ENCODE measurements at places on chromosomes 6 and 20. TPM values are rescaled to one million over a fixed set of nuclear protein-coding genes. Genes with fewer than 3 reads are reported as not detected.

DNA sequence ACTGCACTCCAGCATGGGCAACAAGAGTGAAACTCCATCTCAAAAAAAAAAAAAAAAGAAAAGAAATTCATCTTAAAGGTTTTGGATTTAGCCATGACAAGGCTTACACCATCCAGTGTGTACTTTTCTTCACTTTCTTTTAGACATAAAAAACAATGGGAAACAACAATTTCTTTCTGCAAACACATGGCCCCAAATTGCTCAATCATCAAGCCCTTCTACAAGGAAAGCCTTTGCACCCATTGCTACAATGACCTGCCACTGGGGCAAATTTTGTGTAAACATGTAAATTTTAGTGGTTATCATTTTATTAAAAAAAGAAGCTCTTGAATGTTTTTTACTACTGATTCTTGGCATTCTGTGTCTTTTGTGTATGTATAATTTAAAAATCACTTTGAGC is 131.8 kb upstream of the QKI start:
- H3K27ac ChIP-seq: no peak overlapping the region
- no peaks in the 10 kb centered on the region for H3K4me1 ChIP-seq
- no peaks in the 10 kb centered on the region for H3K27me3 ChIP-seq
- DNase-seq: no peak

DNA sequence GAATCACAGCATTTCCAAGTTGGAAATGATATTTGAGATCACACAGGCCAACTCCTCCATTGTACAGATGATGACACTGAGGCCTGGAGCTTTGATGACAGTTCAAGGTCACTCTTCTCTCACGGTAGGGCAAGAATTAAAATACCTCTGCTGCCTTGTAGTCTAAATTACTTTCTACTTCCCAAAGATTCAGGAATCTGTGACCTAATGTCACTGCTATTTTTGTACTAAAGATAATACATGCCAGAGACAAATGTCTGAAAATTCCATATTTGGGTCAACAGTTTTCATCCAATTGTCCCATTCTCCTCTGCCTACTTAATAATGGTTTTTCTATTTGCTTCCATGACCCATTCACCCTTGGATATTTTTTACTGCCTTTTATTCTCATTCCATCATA is 160.0 kb downstream of the SOD2 start:
- no peaks in the 10 kb centered on the region for H3K4me1 ChIP-seq
- H3K27me3 ChIP-seq: peaks cover 3% of the 10 kb centered on the region
- no peaks in the 10 kb centered on the region for H3K36me3 ChIP-seq

- no peaks in the 10 kb centered on the region for H3K36me3 ChIP-seq
- H3K27ac ChIP-seq: no peak overlapping the region
- peak; percentile 25 for DNase-seq
Measured at GRCh38 chr6:36827261-36828079, 11.8 kb downstream of the CPNE5 start.

TSPO2 gene
- polyA plus RNA-seq: not detected

DNA sequence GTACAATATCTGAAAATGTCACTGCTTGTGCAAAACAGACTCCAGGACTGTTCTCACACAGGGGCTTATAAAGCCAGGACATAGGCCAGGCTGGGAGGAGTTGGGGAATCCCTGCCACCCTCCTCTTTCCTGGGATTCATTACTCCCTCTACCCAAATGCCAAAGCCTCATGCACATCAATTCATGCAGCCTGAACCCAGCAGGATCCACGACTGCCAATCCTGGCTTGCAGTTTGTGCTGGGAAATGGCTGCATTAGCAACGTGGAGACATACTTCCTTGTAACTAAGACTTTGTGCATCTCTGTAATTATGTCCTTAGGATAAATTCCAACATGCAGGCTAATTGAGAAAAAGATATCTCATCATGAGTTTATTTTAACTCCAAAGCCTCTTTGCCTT is 143.8 kb downstream of the SYCP2 start:
- H3K4me3 ChIP-seq: no peak overlapping the region
- DNase-seq: no peak
- peaks cover 3% of the 10 kb centered on the region for H3K27me3 ChIP-seq
- no peaks in the 10 kb centered on the region for H3K4me1 ChIP-seq
- no peak overlapping the region for H3K27ac ChIP-seq

DNA sequence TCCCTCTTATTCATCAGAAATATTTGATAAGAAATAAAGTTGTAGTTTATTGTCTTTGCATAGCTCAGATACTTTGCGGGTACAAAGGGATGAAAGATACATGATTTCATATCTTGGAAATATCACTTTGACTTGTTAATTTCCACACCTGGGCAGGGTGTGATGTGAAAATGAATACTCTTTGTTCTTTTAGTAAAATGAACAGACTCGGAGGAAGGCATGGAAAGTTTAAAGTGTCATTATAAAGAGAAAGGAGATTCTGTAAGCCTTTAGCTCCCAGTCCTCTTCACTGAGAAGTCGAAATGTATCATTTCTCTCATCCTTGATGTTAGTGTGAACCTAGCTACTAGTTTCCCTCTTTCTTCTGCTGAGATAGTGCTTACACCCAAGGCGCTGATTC is 36.7 kb upstream of the AKIRIN2 start:
- H3K27me3 ChIP-seq: no peaks in the 10 kb centered on the region
- H3K27ac ChIP-seq: no peak overlapping the region
- H3K4me1 ChIP-seq: peaks cover 15% of the 10 kb centered on the region
- no peak for DNase-seq

SLA2 gene
- 13.1 TPM for polyA plus RNA-seq

DNA sequence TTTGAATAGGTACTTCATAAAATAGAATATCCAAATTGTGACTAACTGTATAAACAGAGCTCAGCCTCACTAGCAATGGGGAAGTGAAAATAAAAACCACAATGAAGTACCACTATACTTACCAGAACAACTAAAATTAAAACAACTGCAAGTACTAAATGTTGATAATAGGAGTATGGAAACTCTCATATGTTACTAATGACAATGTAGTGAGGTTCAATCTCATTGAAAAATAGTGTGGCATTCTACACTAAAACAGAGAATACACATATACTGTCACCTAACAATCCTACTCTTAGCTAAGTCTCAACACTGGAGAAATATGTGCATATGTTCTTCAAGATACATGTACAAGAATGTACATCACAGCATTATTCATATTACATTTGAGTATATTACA is 132.0 kb upstream of the CARMIL1 start:
- H3K4me1 ChIP-seq: no peaks in the 10 kb centered on the region
- H3K27me3 ChIP-seq: no peaks in the 10 kb centered on the region
- no peak overlapping the region for H3K4me3 ChIP-seq
- H3K36me3 ChIP-seq: no peaks in the 10 kb centered on the region
- H3K27ac ChIP-seq: no peak overlapping the region
- no peak for DNase-seq

DNA sequence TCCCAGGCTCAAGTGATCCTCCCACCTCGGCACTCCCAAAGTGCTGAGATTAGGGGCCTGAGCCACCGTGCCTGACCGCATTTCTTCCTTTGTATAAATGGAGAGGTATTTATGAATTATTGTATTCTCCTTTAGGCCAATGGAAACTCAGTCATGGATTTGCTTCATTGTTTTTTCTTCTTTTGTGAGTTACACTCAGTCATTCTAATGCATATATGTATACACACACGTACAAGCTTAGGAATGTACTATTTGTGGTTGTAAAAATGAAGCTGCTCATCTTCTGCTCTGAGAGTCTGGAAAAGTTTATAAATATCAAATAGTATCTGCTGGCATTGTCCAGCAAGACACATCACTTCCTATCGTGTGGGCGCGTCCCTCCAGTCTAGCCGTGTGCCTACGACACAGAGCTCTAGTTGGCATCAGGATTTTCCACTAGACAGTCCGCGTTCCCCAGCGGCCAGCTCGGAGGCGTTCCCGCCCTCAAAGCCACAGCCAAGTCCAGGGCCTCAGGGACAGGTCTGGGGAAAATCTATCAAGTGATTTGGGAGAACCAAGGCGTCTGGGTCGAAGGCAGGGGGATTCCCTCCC is 215.2 kb downstream of the NFATC2 start:
- no peaks in the 10 kb centered on the region for H3K4me1 ChIP-seq
- H3K27me3 ChIP-seq: no peaks in the 10 kb centered on the region
- H3K36me3 ChIP-seq: no peaks in the 10 kb centered on the region
- H3K4me3 ChIP-seq: no peak overlapping the region

DNA sequence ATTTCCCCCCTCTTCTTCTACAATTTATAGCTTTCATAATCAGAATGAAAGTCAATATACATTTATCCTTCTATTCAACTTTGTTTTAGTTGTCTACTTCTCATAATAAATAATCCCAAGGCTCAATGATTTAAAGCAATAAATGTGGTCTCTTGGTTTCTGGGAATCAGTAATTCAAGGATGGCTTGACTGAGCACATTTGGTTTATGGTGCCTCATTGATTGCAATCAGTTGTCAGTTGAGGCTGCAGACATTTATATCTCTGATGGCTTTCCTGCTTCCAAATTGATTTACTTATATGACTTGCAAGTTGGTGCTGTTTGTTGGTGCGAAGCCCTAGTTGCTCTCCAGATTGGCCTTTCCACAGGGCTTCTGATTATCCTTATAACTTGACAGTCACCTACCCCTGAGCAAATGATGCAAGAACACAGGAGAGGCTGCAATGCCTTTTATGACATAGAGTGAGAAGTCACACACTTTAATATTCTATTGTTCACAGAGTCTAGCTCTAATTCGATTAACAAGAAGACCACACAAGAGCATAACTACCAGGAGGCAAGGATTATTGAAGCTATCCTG is 2.7 kb upstream of the CRISP1 start:
- H3K36me3 ChIP-seq: no peaks in the 10 kb centered on the region
- H3K4me3 ChIP-seq: no peak overlapping the region
- no peaks in the 10 kb centered on the region for H3K4me1 ChIP-seq

DNA sequence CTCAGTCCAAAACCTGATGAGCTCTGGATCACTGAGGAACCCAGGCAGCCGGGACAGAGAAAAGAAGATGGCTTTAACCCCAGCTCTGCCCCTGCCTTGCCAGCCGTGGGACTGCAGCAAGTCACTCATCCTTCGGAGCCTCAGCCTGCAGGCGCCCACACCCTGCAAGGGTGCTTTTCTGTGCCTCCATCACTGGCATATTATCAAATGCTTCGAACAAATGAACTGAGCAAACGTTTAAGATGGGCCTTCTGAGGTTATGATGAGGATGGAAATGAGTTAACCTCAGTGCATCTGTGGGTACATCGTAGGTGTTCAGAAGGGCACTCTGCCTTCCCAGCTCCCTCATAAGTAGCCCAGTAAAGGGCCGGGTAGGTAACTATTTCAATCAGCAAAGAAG is 79.0 kb downstream of the NFATC2 start:
- H3K27ac ChIP-seq: no peak overlapping the region
- H3K4me1 ChIP-seq: no peaks in the 10 kb centered on the region
- no peak overlapping the region for H3K4me3 ChIP-seq
- no peaks in the 10 kb centered on the region for H3K27me3 ChIP-seq

LY6G6D gene
- not detected for polyA plus RNA-seq

Data from CD4-positive, CD25-positive, alpha-beta regulatory T cell (primary cell).